ENCODE measurements at places on chromosomes 7 and 10.

- DNase-seq = no peak
These were observed 678.8 kb upstream of the NRP1 start for GRCh38 chr10:34013235-34013634.

GRCh38 chr10:61899069-61899531 lies 2.4 kb upstream of the ARID5B start:
- peak; percentile 78 for DNase-seq

- DNase-seq = no peak
These were observed 2.2 kb downstream of the POLM start for GRCh38 chr7:44080118-44080517.

DNA sequence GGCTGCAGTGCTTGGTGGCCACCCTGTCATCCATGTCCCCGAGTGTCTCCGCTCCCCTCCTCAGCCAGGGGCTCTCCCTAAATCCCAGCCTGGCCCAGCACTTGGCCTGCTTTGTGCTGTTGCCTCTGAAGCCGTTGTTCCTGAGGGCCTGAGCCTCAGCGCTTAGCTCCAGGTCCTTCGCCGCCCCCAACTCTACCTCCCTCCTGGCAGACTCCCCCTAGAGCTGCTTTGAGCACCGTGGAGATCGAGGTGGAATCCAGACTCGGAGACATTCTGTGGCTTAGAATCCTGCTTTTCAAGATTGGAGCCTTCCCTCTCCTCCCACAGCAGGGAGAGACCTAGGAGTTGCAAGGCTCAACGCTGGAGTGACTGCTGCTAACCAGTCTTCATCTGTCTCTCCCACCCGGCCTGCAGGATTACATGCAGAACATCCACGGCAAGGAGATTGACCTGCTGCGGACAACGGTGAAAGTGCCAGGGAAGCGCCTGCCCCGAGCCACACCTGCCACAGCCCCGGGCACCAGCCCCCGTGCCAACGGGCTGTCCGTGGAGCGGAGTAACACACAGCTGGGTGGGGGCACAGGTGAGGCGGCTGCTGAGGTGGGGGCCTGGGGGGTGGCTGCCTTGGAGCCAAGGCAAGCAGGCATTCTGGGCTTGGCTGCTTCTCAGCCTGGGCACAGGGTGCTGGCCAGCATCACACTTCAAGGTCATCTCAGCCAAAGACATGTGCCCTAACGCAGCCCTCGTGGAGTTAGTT lies 33.3 kb downstream of the GBX1 start:
- DNase-seq = no peak

DNA sequence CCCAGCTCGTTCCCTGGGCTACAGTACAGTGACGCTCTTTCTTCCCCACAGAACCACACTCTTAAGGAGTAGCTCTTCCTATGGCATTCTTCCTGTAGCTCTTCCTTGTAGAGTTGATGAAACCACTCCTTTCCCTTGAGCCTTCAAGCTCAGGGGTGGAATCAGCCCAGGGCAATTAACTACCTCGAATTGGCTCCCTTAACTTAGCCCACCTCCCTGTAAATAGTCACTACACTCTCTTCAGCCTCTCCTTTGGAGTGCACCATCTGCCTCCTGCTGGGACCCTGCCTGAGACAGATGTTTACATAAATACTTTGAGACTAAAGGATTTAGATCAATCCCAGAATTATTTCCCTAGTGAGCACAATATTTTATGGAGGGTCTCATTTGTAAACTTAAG lies 537.8 kb upstream of the AUTS2 start:
- DNase-seq = no peak

GRCh38 chr10:70943249-70943648 lies 54.9 kb upstream of the PCBD1 start:
- no peak for DNase-seq

- no peak for DNase-seq
These were observed 16.4 kb upstream of the PRKG1 start for GRCh38 chr10:51057925-51058324.

GRCh38 chr10:60644436-60645130 lies 133.7 kb upstream of the CDK1 start:
- no peak for DNase-seq

- no peak for DNase-seq
These were observed 57.0 kb downstream of the CDC123 start for GRCh38 chr10:12252882-12253546.

DNA sequence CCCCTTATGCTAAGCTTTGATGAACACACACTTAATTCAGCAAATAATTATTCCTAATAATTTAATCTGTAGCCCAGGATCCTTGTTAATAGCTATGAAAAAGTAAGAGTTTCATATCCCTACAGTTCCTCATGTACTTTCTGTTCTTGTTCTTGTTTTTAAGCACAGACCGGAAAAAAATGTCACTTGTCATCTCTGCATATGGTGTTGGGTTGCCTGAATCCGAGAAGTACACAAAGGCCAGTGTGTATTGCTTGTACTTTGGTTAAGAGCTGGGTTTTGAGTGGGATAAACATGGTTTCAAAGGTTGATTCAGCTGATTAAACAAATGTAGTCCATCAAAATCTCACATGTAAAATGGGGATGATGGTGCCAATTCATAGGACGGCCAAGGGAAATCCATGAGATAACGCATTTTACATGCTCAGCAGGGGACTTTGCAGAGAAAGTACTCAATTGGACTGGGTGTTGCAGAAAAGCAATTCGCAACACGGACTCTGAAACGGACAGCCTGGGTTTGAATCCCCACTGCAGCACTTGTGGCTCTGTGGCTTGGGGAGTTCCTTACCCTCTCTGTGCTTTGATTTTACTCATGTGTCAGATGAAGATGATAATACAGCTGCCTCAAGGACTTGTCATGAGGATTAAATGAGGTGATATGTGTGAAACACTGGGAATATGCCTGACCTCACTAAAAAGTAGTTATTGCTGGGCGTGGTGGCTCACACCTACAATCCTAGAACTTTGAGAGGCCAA lies 71.7 kb downstream of the MAP3K8 start:
- no peak for DNase-seq

DNA sequence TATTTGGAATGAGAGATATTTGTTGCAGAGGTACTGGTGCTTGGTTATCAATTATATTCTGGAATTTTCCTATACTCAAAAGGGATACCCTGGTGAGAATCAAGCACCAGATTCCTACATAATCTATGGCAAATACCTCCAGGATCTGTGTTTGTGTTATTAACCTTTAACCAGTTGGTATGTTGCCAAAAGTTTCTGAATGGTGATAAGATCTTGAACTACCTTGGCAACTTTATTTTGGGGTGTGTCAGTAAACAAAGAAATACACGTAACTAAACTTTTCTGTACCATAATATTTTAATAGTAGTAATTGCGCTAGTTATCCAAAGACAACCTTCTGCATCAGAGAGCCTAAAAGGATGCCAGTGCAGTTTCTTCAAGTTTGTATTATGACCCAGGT lies 13.4 kb downstream of the SCIN start:
- no peak for DNase-seq

DNA sequence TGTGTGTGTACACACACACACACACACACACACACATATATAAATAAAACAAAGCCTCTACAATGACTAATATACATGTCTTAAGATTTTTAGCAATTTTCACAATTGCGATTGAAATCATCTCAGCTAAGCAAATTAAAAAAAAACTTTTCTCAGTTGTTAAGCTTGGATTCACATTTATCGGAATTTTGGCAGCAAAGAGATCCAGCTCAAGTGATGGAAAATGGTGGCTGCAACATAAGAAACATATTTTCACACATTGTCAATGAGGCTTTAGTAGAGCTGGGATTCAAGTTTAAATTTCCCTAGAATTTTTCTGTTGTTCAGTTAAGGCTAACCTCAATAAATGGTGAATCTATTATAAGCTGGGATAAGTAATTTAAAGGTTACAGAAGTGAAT lies 768.6 kb upstream of the SORCS1 start:
- DNase-seq = no peak

DNA sequence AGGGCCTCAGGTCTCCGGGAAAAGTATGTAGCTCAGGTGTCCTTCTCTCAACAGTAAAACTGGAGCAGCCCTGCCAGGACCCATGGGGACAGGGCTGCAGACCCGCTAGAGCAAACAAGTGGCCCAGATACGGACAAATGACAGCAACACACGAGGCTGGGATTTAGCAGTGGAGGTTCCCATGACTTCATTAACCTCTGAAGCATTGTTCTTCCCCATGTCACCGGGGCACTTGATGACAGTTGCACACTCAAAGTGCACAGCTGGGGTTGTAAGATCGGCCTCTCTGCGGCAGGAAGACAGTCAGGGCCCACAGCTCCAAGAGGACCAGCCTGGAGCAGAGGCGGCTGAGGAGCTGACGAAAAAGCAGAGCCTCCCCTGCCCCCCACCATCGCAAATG lies 12.5 kb upstream of the PODXL start:
- DNase-seq = no peak

GRCh38 chr7:130227883-130228575 lies 20.4 kb downstream of the SSMEM1 start:
- DNase-seq = no peak

- DNase-seq = peak; percentile 14
These were observed 60.1 kb upstream of the NFE2L3 start for GRCh38 chr7:26091933-26092332.

DNA sequence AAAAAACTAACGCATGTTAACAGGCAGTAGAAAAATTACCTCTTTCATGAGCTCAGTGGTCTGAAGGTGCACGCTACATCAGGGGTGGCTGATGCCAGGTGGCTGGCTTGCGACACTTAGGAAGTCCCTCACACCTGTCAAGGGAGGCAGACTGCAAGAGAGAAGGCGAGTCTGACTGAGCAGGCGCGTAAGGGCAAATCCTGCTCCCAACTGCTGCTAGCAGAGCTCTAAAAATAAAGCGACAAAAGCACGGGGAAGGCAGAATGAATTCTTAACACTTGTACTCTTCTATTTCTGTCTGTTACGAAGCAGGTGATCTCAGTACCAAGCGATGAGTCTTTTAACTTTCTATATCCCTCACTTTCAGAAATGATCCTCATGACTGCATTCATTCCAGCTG lies 33.1 kb downstream of the CACNA2D1 start:
- DNase-seq = no peak

- peak; percentile 55 for DNase-seq
These were observed 246.1 kb downstream of the REEP3 start for GRCh38 chr10:63767138-63767801.

DNA sequence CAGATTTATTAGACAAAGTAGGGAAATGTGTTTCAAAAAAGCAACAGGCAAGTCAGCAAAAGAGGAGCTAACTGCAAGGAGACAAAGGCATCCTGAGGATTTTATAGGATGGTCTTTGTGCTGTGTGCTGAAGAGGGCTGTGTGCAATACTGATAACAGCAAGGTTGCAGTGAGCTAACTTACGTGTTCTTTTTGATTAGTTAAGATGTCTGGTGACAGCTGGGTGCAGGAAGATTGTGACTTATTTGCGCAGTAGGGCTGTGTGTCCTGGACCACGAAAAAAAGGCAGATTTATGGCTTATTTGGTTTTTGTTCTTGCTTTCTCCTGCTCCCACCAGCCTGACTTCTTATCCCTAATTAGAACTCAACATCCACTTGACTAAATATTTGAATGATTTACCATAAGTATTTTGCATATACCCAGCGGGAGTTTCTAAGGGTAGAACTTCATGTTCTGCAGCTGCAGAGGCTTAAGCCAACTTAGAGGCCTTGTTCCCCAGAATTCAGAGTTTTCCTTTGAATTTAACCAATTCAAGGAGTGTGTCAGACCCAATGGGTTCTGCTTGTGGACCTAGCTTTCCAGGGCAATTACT lies 119.0 kb downstream of the ANKRD26 start:
- DNase-seq = no peak

DNA sequence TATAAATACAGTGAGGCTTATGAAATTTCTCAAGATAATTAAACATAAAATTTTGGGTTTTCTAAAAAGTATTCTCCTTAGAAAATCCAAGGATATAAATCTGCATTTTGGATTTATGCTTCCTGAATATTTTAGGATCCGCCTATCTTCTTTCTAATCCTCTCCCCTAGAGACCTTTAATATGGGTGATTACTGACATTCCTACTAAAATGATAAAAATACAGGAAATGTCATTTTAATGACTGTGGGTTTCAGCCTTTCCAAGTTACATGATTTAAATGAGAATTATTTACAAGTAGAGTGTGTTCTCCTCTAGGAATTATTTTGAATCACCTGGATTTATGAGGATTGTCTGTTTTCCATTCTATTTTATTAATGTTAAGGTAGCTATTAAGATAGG lies 150.4 kb downstream of the C7orf25 start:
- no peak for DNase-seq

DNA sequence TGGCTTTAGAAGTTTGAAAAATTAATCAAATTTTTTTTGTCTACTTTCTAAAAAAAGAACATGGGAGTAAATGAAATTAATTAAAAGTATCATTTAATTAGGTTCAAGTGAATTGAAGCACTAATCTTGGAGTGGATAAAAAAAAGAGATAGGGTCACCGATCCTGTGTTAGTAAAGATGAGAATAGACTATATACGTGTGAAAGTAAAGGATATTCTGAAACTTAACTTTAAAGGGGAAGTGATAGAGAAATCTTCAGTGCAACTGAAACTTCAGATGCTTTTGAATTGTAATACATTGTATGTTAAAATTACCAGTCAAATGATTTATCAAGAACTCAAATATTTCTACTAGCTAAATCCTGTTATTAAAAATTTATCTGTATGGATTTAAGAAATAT lies 4.8 kb downstream of the NHLRC2 start:
- DNase-seq = no peak

DNA sequence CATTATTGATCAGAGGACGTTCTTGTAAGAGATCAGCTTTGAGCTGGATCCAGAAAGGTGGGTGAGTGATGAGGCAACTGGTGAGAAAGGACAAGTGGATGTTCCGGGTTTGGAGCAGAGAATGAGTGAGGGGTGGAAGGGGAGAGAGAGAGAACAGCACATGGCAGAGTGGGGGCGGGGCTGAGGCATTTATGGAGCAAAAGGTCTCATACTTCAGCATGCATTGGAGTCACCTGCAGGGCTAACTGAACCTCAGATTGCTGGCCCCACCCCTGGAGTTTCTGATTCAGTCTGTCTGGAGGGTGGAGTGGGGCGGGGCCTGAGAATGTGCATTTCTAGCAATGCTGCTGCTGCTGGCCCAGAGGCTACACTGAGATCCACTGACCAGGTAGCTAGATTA lies 71.2 kb downstream of the GOLGA7B start:
- no peak for DNase-seq

GRCh38 chr10:77251297-77252013 lies 386.2 kb downstream of the KCNMA1 start:
- DNase-seq = peak; percentile 64

GRCh38 chr7:77674878-77675277 lies 21.4 kb upstream of the RSBN1L start:
- no peak for DNase-seq

DNA sequence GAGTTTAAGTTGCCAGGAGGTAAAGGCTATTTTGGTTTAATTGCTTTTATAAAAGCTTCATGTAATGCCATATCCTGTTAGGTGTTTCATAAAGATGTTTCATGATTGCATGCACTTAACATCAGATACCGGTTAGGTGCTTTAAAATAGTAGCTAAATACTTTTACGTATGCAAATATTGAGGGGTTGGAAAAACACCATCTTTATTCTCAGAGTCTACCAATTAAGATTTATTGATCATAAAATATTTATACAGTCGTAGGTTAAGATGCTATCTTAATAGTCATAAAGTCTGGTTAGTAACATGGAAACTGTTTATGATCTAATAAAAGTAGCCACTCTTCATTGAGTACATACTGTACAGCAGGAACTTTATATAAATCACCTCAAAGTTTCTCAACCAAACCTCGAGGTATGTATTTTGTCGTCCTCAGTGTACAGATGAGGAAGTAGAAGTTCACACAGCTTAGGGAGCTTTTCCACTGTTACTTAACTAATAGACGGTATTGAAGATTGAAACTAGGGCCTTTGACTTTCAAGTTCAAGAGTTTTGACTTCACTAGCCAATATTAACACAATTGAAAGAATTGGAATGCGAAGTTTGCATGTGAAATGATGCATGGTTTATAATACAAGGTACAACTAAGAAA lies 897.1 kb downstream of the GATA3 start:
- no peak for DNase-seq
